NCI-H2029 (cell line): ENCODE measurements at places on chromosomes 1 and 21.

DNA sequence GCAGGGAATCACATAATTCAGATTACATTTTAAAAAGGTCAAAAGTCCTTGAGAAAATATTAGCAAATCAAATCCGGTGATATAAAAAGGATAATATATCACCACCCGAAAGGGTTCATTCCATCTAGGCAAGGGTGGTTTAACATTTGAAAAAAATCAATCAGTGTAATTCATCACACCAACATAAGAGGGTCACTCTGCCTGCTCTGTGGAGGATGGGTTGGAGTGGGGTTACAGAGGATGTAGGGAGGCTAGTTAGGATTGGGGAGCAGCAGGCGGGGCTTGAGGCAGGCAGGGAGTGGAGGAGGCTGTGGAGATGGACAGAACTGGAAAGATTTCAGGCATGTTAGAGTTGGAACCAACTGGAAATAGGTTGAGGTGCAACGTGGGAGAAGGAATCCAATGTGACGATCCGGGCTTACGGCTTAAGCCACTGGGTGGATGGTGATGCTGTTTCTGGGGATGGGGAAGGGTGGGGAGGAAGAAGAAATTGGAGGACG is 12.5 kb downstream of the ADORA1 start:
- DNase-seq: no peak

- no peak for DNase-seq
Measured at GRCh38 chr1:169670836-169671235, 40.6 kb downstream of the SELL start.

DNA sequence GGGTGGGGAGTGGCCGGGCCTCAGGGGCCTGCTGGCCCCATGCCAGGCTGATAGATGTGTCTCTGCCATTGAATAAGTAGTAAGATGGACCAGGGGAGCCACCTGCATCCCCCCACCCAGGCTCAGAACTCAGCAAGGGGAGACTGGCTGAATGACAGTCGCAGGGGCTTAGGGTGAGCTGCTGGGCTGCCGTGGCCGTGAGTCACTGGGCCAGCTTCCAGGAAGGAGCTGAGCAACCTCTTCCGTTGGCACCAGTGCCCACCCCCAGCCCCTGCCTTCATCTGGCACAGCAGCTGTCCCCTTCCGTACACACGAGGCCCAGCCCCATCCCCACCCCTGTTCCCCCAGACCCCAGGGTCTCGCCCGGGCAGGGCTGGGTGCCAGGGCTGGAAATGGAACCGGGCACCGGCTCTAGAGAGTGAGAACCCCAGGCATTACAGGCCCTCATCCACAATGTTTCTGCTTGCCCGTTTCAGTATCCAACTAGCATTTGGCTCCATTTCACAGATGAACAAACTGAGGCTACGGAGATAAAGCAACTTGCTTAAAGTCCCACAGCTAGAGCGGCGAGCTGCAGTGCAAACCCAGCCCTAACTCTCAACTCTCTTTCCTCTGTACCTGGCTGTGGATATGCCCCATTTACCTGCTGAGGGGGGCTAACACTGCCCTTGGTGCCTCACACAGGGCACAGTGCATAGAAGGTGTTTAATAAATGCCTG is 10.2 kb downstream of the WNT4 start:
- DNase-seq: no peak

DNA sequence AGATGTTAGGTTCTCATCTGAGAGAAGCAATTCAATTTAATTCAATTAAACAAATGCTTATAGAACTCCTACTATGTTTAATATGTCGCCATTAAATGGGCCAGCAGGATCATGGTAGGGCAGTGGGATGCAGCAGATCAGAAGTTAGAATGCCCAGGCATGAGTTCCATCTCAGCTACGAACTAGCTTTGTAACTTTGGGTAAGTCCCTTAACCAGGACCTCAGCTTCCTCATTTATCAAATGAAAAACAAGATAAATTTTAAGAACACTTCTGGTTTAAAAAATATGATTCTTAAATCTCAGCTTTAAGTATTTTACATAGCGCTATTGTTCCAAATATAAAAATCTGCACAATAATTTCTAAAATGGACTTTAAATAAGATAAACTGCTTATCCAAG is 67.5 kb upstream of the GFI1 start:
- no peak for DNase-seq

DNA sequence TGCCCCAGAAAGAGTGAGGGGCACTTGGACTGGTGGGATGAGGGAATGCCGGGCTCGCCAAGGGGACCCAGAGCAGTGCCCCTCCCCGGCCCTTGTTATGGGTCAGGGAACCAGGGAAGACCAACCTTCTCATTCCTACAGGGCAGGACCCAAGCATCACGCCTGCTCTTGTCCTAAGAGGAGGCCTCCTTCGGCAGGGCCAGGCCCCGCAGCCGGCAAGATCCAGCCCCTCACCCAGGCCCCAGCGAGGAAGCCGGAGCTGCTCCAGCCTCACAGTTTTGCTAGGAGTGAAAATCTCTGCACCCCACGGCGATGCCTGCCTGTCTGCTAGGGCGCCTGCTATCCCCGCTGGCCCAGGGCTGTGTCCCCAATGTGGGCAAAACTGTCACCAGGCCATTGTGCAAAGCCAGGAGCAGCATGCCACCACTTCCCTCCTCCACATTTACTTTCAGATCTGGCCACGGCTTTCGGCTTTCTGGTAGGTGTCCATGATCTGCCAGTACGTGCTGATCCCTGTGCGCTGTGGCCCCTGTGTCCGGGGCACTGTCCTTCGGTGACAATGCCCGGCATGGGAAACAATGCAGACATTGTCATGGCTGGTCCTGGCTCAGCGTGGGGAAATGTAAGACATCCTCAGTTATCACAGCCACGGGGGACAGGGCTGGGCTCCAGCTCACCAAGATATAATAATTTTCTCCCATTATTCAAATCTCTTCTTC is 9.6 kb downstream of the ACTRT2 start:
- no peak for DNase-seq

GRCh38 chr1:72568113-72568512 is 285.8 kb upstream of the NEGR1 start:
- no peak for DNase-seq

- DNase-seq: no peak
Measured at GRCh38 chr21:41641821-41642701, 124.8 kb downstream of the RIPK4 start.

- no peak for DNase-seq
Measured at GRCh38 chr1:48019714-48020315, 22.6 kb upstream of the TRABD2B start.

GRCh38 chr1:83493633-83494032 is 505.3 kb downstream of the TTLL7 start:
- no peak for DNase-seq

DNA sequence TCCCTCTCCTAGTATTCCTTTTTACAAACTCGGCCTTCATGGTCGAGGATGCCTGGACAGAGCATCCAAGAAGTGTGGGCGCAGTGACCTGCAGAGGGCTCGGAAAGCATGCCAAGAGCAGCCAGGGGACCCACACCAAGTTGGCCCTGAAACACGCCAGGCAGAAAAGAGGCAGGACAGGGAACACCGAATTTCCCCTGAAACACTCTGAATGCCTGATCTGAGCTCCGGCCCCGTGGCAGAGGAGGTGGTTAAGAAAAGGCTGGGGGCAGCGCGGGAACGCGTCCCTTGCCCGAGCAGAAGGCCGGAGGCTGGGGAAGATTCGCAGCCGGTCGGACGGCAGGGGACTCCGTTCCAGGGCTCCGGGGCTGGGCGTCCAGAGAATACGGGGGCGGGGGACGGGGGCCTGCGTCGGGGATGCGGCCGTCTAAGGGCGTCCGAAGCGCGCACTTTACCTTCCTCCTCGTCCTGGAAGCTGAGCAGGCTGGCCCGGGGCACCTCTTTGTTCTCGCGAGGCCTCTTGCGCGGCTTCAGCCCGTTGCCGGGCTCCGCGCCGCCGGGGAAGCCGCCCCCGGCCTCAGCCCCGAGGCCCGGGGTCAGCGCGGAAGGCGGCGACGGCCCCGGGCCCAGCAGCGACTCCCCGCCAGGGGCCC is 558 bp downstream of the PAXBP1 start:
- no peak for DNase-seq

DNA sequence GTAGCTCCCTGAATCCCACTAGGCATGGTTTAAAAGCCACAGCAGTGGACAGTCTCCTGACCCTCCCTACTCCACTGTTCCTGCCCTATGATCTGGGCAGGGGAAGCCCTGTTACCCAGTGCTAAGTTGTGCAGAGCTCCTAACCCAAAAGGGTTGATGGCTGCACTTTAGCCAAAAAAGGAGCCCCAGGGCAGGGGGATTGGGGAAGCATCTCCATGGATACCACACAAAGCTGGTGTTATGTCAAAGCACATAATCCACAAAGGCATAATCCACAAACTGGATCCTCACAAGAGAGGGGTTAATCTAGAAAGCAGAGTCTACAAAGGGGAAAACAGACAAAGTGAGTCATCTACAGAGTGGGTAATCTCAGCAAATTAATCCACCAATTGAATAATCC is 5.7 kb downstream of the RSPO1 start:
- no peak for DNase-seq

DNA sequence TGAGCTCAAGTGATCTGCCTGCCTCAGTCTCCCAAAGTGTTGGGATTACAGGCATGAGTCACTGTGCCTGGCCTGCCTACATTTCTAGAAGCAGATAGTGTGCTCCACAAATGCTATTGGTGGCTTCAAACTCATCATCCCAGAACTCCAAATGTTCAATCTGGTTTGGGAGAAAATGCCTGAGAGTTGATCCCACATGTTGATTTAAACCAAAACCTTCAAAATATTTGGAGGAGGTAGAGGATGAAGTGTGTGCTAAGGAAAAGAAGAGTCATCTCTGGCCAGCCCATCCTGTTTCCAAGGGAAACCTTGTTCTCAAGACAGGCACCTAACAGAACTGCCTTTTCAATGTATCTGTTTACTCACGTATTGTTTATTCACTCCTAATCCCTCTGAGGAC is 55.4 kb upstream of the GRHL3 start:
- no peak for DNase-seq

DNA sequence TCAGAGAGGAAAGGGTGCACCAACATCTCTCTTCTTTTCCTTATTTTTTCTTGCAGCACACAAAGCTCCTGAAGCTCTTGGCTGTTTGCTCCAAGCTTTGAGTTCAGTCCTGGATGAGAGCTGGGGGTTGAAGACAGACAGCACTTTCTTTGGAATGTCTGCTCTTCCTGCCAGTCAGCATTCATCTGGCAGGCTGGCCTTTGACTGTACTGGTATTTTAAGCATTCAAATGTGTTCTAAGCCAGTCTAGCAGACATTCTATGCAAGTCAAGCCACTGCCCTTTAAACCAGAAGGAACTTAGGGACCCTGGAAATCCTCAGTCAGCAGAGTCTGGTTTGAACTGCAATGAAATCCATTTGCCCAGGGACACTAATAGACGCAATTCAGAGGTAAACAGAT is 45.0 kb downstream of the XCL1 start:
- no peak for DNase-seq

GRCh38 chr1:152924191-152924590 is 15.8 kb downstream of the IVL start:
- DNase-seq: no peak

DNA sequence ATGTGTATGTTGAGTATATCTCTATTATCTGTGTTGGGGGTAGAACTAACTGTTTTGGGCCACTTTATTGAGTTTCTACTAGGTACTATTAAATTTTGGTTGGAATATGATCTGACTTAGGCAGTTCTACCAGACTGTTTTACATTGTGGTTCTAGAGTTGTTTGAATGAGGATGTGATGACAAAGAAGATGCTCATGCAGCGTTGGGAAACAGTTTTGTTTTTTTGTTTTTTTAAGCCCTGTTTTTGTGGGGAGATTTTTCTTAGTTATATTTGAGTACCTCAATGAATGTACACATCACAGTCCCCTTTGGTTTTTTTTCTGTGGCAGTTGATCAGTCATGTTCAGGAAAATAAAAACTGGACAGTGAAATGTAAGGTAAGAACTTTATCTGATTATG is 40.1 kb downstream of the TMED5 start:
- DNase-seq: no peak

DNA sequence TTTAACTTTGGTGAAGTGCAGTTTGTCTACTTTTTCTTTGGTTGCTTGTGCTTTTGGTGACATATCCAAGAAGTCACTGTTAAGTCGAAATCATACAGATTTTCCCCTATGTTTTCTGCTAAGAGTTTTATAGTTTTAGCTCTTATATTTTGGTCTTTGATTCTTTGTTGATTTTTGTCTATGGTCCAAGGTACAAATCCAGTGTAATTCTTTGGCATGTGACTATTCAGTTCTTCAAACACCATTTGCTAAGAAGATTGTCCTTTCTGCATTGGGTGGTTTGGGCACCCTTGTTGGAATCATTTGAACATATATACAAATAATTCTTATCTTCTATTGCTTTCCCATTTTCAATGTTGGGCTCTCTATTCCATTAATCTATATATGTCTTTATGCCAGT is 16.2 kb downstream of the HIPK1 start:
- no peak for DNase-seq

GRCh38 chr1:59978026-59978425 is 51.5 kb upstream of the CYP2J2 start:
- no peak for DNase-seq

DNA sequence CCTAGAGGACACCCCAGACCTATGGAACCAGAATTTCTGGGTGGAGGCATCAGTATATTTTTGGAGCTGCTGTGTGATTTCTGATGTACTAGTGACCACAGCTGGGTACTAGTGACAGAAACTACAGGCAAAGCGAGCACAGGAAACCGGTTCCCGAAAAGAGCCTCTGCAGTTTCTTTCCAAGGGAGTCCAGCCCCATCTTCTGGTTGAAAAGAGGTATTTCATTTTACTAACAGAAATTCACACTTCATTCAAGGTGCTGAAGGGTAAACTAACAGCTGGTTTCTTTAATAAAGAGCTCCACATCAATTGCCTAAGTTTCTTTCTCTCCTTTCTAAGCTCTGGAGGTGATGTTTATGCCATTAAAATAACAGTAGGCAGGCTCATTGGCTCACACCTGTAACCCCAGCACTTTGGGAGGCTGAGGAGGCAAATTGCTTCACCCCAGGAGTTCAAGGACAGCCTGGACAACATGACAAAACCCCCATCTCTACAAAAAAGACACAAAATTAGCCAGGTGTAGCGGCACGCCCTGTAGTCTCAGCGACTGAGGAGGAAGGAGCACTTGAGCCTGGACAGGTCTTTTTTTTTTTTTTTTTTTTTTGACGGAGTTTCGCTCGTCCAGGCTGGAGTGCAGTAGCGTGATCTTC is 22.0 kb downstream of the THAP3 start:
- DNase-seq: no peak
